ENCODE measurements at places on chromosomes 1 and 21.

DNA sequence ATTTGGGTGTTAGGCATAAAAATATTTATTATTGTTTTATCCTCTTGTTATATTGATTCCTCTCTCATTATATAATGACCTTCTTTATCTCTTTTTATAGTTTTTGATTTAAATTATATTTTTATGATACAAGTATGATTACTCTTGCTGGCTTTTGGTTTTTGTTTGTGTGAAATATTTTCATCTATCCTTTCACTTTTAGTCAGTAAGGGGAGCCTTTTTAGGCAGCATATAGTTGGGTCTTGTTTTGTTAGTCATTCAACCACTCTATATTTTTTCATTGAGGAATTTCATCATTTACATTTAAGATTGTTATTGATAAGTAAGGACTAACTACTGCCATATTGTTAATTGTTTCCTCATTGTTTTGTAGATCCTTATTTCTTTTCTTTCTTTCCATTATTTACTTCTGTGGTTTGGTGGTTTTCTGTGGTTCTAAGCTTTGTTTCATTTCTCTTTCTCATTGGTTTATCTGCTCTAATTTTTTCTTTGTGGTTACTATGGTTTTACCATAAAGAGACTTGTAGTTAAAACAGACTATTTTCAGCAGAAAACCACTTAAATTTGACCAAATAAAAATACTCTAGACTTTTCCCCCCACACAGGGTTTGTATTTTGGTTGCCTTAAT, 593.1 kb downstream of the NUF2 start:
- DNase-seq, result no peak

- no peak for DNase-seq
Observed at GRCh38 chr21:43736224-43736883, 17.4 kb downstream of the PDXK start.

DNA sequence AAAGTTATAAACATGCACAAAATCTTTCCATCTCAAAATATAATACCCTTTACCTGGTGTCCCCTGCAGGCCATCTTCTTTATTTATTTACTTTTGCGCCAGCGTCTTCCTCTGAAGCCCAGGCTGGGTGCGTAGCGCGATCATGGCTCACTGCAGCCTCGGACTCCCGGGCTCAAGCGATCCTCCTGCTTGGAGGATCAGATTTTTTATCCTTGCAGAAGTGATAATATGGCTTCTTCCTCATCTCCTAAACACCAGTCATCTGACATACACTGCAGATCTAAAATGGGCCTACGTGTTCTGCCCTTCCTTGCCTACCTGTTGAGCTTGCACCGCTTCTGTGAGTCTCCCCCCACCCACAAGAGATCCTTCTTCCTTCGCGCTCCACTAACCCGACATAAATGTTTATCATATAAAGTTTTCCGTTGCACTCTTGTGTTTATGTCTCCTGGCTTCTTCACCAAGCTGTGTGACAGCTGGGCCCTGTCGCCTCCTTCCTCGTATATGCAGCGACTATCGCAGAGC, 506 bp upstream of the SRP9 start:
- DNase-seq, result peak; percentile 6

DNA sequence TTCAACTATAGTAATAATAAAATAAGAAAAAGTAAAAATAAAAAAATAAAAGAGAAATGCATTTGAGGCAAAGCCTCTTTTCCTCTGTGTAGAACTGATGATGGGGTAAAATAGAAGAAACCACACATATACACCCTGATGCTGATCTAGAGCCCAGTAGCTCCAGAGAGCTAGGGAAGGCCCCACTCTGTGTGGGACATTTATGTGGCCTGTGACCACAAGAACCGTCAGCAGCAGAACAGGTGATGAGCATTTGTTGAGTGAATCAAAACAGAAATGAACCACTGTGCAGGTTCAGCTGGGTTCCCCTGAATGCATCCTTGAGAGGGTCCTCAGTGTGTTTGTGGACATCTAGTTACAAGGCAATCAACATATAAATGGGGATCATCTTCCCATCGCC, 221.8 kb upstream of the HOOK1 start:
- DNase-seq, result no peak

Data from stimulated activated CD4-positive, alpha-beta T cell treated with anti-CD3 and anti-CD28 coated beads, Interleukin-4, amount 100 ng/mL, for 24 hours (primary cell).